Stimulated activated CD4-positive, alpha-beta T cell treated with anti-CD3 and anti-CD28 coated beads, Interleukin-4, amount 100 ng/mL, for 4 hours (primary cell): ENCODE measurements at places on chromosomes 4 and X.

GRCh38 chrX:119417842-119418241 lies 18.7 kb downstream of the SLC25A43 start:
- DNase-seq: no peak

DNA sequence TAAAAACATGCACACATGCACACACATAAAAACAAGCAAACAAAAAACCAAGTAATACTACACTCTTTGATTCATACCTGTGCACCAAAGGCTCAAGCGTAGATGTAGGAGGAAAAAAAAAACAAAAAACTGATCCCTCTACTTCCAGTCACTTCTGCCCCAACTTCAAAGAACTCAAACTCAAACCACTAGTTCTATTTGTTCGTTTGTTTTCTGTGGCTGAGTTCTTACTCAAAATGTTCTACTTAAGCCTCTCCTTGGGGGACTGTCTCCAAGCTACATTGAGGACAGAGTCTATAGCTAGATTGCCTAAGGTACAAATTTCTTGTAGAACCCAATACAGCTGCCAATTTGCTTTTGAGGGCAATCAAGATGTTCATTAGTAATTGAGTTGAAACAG lies 171.0 kb upstream of the ATOH1 start:
- DNase-seq: no peak

DNA sequence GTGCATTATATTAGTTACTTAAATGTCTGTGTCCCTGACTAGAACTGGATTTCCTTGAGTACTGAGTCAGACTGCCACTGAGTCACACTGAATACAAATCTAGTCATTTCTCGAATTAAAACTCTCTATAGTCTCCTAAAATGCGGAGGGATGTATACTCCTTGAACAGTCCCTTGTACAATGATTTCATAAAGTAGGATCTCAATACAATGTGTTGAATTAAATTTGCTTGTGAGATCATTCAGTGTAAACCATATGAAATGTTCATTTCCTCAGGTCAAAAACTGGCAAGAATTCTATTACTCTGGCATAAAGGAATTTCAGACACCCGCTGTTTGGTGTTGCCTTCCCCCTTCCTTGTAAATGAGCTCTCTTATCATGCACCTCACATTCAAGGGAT lies 17.5 kb upstream of the FAM241A start:
- no peak for DNase-seq

- no peak for DNase-seq
Observed at GRCh38 chrX:23286731-23287130, 47.9 kb upstream of the PTCHD1 start.

DNA sequence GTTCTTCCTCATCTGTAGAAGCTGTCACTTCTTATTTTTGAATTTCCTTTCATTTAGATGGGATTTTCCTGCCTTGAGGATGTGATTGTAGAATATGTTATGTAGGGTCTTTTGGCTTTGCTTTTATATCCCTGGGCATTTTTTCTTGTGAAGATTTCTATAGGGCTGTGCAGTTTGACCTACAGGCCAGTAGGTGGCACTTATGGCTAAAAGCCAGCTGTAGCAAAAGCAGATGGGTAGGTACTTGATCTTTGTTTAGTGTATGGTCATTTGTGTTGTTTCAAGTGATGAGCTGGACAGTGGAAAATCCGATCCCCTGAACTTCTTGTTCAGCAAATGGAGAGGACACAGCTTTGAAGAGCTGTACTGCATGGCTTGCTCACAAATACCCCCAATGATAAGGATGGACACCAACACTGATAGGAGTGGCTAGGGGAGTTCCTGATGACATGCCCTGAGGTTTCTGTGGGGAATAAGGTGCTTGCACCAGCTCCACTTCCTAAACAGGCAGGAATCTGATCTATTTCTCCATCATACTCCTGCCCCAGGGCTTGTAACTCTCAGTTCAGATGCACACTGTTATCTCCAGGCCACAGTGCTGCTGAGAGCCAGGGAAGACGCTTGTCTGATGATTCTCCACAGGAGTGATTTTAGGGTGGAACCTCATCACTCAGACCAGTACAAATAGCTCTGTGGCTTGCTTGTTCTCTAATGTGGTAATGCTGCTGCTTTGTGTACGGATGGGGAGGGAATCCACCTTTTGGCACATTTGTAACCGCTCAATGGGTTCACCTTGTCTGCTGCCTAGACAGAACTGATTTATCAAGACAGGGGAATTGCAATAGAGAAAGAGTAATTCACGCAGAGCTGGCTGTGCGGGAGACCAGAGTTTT lies 417.1 kb upstream of the MAGEB16 start:
- no peak for DNase-seq
